GM03348 (cell line): ENCODE measurements at places on chromosomes 4 and X.

GRCh38 chr4:171650543-171650942 is 162.7 kb upstream of the GALNTL6 start:
- no peak for DNase-seq

GRCh38 chr4:113449410-113449974 is 312.0 kb downstream of the CAMK2D start:
- peak; percentile 10 for DNase-seq

DNA sequence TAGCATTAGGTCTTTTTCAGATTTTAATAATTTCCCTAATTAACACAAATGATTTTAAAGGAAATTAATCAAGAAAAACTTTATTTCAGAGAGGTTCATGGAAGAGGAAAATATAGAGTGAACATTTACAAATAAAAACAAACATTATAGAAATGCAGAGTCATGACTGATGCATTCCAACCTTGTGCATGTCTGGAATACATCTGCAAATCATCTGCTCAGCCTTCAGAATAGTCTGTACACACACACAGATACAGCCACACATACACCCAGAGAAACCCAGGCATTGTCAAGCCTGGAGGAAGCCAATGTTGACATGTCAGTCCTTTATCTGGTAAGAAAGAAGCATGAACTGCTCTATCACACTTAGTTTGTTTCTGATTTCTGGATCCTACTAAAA is 61.3 kb upstream of the NFKB1 start:
- DNase-seq, result peak; percentile 67

GRCh38 chrX:39409246-39409917 is 608.1 kb downstream of the MID1IP1 start:
- no peak for DNase-seq

- no peak for DNase-seq
Measured at GRCh38 chr4:166481739-166482138, 608.7 kb downstream of the TLL1 start.
